ENCODE measurements at places on chromosomes 3 and 15.

GRCh38 chr15:80587816-80588456 lies 107.2 kb upstream of the ABHD17C start:
- DNase-seq, result peak; percentile 50

DNA sequence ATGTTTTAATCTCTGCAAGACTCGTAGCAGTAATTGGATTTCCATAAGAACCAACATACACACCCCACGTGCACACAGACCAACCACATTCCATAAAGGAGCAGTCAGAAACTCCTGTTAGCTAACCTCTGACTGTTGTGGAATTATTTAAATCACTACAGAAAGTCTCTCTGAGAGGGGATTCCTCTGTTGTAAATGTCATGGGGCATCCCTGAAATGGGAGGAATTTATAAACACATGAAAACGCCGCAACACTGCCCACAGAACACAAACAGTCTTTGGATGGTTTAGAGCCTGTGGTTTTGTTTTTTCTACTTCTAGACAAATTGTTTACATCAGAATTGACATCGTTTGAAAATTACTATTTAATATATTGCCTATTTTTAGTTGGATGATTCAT lies 740.1 kb upstream of the GRM7 start:
- DNase-seq, result no peak

GRCh38 chr15:73009066-73010056 lies 42.9 kb upstream of the NEO1 start:
- DNase-seq, result no peak

DNA sequence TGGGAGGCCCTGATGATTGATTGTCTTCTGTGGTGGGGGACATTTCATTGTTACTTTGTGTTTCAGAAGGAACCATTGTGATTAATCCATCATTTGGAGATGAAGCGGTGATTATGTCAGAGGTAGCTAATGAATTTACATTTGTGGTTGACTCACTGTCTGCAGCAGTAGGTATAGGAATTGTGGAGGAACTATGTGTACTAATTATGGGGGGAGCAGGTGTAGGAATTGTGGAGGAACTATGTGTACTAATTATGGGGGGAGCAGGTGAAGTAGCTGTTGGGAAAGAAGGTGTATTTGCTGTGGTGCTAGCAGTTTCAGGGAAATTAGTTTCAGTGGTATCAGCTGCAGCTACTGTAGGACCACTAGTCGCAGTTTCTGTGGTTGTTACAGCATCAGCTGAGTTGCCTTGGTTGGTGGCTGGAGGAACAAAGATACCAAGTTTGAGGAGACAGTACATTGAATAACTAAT lies 6.9 kb downstream of the MUC13 start:
- DNase-seq, result no peak

DNA sequence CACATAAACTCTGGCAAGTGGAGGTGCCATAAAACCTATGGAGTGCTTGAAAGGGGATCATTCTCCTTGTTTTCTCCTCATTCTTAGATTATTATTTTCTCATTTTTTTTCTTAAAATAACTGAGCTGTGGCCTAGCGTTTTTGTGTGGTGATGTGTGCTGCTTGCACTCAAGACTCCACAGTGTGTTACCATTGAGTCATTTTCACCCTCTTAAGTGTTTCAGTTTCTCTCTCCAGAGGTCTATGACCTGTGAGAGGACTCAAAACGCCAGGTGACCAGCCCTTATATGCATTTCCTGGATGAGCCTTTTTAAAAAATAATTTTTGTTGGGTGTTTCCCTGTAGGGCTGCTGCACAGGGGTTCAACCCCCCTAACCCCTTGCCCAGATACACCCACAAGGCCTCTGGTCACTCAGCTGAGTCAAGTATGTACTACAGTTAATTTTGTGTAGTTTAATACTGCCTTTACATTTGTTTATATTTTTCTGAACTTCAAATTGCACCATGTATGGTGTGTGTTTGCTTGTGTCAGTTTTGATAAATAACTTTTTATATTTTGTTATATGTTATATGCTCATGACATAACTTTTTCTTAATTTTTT lies 15.4 kb upstream of the BTLA start:
- DNase-seq, result no peak

DNA sequence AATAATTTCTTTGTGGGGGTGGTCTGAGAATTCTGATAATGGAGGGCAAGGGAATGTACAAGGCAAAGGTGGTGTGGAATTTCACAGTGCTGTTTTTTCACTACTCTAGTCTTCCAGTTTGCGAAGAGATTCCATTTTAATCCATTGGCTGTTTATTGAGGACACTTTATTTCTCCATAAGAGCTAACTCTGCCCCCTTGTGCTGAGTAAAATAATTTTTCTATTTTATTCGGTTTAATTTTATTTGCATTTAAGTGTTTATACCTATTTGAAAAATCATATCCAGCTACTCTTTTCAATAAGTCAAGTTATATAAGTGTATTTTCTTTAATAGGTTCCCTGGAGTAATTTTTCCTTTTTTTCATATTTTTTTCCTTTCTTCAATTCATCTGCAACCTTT lies 840.1 kb downstream of the TUSC7 start:
- no peak for DNase-seq

DNA sequence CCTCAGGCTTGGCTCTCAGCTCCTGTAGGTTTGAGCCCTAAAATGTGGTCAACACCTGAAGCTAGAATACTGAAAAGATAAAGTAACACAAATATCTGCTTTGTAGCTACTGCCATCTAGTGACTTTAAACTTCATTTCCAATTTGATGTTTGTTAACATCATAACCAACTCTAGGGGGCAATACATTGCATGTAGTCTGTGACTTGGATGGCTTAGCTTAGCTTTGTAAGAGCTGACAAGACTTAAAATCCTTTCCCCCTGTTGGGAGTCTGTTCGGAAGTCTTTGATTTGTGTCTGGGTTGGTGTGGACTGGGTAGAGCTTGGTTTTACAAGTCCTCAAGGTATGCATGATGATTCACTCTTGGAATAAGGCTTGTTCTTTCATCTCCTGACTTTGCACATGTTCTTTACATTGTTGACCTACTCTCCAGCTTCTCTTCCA lies 51.7 kb downstream of the SCN11A start:
- no peak for DNase-seq

- no peak for DNase-seq
Measured at GRCh38 chr3:24628523-24629258, 134.0 kb upstream of the THRB start.

DNA sequence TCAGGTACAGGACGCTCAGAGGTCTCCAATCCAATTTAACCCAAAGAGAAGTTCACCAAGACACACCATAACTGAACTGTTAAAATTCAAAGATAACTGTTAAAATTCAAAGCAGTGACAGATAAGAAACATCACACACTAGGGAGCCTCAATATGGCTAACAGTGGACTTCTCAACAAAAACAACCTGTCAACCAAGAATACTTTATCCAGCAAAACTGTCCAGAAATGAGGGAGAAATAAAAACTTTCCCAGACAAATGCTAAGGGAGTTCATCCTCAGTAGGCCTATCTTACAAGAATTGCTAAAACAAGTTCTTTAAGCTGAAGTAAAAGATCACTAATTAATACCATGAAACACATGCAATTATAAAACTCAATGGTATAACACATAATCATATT lies 36.3 kb upstream of the MYLK start:
- no peak for DNase-seq

GRCh38 chr3:24943961-24944360 lies 449.3 kb upstream of the THRB start:
- DNase-seq, result no peak

Measured in Calu3 (cell line).